Right lung (tissue), 10 donors: ENCODE measurements at places on chromosomes 6 and 20.

DNA sequence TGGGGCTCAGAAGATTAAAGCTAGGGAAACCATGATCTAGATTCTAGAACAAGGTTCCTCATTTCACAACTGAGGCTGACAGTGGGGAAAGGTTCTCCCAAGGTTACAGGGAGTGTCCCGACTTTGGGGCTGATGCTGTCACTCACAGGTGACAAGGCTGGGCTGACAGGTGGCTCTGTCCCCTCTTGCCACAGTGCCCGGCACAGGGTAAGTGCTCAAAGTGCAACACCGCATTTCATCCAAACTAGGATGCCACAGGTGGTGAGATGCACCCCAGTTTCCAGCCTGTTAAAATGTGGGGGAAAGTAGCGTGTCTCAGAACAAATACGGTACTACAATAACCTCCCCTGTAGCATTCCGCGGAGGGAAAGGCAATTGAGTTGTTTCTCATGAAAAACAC, 7.8 kb downstream of the ZBP1 start:
- no peak for DNase-seq

DNA sequence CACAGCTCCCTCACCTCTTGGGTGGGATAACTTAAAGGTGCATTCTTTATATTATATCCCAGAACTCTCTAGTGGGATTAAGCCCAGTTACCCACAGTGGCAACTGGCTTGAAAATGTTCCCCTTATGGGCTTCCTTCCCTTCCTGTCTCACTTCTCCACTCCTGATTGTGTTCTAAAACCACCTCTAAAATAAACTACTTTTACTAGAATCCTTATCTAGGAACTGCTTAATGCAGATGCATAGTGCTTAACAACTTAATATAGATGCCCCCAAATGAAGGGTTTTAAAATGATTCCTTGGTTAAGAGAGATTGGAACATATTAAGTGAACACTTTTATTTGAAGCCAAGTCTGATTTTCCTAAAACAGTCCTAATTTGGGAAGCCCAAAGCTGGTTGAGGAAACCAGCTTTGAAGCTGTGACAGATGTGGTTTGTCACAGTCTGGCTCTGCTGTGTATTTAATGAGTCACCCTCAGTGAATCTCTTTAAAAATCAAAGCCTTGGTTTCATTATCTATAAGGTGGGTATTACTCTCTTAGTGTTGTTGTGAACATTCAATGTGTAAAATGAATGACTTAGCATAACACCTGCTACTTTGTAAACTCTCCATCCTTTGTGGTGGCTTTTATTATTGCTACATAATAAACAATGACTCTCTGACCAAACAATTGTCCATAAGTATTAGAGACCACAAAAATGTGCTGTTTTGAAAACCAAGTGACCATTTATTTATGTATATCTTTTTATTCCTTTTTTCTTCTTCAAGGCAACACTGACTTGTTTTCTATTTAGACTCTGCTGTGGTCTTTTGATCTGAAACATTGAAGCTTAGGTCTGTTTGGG, 24.4 kb downstream of the PLCB1 start:
- no peak for DNase-seq

GRCh38 chr20:45344168-45344860, 3.9 kb downstream of the SDC4 start:
- no peak for DNase-seq

- no peak for DNase-seq
These were observed 68.0 kb upstream of the TFB1M start for GRCh38 chr6:155382338-155382685.
